ENCODE measurements at places on chromosomes 4 and X. TPM values are rescaled to one million over a fixed set of nuclear protein-coding genes. Genes with fewer than 3 reads are reported as not detected.

Gene WDR1
- 233 TPM for total RNA-seq

Gene CFAP97
- total RNA-seq: 29.4 TPM

Gene CHRDL1
- 60.6 TPM for total RNA-seq

Gene MAOB
- total RNA-seq: 23.4 TPM

Gene CXCL1
- total RNA-seq: 7.0 TPM

Gene MAGED4B
- 6.4 TPM for total RNA-seq

Gene NAP1L2
- 2.1 TPM for total RNA-seq

Gene MAMLD1
- 3.0 TPM for total RNA-seq

Gene RASL11B
- 0.41 TPM for total RNA-seq

Gene SLC25A5
- 334 TPM for total RNA-seq

Gene CD40LG
- 1.3 TPM for total RNA-seq

Gene RAB9B
- total RNA-seq: 0.59 TPM

Gene HS6ST2
- total RNA-seq: 0.92 TPM

Gene GYG2
- 1.3 TPM for total RNA-seq

Gene NAA11
- total RNA-seq: not detected

Gene PTTG2
- 1.2 TPM for total RNA-seq

Gene DUX4
- total RNA-seq: not detected
